ENCODE measurements at places on chromosomes 7 and 10. TPM values are rescaled to one million over a fixed set of nuclear protein-coding genes. Genes with fewer than 3 reads are reported as not detected.

CPEB3 gene
- 0.88 TPM for total RNA-seq

MSMB gene
- not detected for total RNA-seq

PLEKHS1 gene
- not detected for total RNA-seq

SPDYE11 gene
- not detected for total RNA-seq

- no peak for DNase-seq
These were observed 39.1 kb upstream of the CALD1 start for GRCh38 chr7:134740376-134740775.

DNA sequence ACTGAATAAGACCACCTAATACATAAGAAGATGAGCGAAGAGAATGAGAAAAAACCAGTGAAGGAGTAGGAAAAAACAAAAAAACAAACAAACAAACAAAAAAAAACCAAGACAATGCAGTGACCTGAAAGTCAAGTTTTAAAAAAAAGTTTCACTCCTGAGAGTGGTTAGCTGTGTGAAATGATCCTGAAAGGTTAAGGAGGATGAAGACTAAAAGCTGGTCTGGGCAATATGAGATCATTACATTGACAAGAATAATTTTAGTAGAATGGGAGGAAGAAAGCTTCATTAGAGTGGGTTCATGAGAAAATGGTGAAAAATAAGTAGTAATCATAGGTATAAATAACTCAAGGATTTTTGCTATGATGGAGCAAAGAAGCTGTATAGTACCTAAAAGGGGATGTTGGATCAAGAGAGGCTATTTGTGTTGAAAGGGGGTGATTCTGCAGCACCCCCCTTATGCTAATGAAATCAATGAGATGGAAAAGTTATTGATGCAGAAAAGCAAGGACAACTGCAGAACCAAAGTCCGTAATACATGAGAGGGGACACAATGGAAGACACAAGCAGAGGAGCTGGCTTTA lies 80.2 kb downstream of the KMT2C start:
- no peak for DNase-seq

GRCh38 chr7:130297628-130298543 lies 4.9 kb downstream of the CPA4 start:
- DNase-seq = no peak

- no peak for DNase-seq
These were observed 49.5 kb upstream of the PITRM1 start for GRCh38 chr10:3222068-3222467.

DNA sequence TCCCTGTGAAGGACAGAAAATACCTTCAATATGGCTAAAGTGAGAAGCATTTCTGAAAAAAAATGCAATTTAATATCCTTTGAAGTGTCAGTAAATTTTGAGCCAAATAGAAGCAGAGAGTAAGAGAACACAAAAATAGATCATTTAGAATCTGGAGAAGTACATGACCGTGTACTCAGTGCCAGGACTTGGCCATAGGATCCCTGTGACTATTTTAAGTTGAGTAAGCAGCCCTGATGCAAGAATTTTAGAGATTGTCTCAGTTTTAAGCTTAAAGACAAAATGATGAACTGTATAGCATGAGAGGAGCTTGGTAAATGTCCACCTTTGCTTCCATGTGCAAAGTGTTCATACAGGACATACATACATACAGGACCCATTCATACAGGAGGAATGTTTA lies 2.5 kb downstream of the PTER start:
- DNase-seq = no peak

- DNase-seq = no peak
These were observed 59.1 kb downstream of the ZNF365 start for GRCh38 chr10:62433181-62433692.

DNA sequence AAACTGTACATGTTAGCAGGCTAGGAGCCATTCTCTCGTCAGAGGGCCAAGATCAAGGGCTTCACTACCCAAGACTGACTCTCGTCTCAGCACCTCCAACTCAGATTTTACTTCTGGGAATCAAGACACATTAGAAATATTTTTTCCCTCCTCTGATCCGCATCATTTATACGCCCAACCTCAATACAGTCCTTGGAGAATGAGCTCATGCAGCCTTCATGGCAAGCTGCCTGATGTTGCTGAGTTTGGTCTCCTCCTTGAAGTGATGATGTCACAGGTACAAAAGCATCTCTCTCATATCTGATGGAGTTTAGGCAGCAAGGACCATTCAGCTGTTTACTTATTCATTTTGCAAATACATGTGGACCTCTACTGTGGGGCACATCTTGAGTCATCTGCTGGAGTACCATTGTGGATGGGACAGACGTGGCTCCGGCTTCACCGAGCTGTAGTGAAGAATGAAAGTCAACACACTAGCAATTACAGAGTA lies 114.0 kb downstream of the BMPER start:
- DNase-seq = no peak

All from HepG2 (cell line).